Glutamatergic neuron (in vitro differentiated cells): ENCODE measurements at places on chromosomes 5 and 9.
A peak's percentile ranks its signal among the peaks of the same experiment; 100 is the strongest.

DNA sequence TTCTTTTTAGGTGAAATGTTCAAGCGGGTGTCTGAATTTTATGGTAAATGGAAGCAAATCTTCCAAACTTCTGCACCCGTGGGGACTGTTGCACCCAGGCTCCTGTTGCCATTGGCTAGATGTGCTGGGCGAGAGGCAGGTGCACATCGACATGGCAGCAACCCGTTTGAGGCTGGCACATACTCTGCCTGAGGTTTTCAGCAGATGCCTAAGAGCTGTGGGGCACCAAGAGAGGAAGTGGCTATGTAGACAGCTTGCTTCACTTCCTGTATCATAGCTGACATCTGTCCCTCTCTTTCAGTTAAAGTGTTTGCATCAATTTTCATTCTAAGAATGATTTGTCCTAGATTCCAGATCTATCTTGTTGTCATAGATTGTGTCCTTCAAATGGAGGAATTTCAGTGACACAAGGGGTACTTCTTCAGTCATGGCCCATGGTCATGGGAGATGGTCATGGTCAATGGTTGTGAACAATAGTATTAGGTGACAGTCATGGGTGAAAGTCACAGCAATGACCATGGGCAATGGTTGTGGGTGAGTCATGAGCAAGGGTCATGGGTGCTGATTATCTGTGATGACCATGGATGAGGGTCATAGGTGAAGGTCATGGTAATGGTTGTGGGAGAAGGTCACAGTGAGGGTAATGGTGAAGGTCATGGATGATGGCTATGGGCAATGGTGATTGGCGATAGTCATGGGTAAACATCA lies 115.1 kb upstream of the IRX4 start:
- DNase-seq, result no peak

DNA sequence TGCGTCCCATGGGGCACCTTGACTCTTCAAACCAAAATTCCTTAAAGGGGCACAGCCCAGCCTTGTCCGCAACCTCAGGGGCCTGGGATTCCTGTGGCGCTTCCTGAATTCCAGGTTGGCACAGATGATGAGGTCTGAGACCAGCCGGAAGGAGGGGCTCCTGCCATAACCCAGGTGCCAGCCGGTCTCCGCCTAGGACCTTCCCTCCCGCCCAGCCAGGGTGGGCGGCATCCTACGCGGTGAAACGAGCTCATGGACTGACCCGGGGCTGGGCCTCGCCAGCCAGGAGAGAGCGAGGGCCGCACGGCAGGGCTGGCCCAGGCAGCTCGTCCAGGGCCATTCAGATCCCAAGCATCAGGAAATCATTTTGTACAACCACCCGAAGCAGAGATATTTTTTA lies 23.0 kb downstream of the AMBP start:
- no peak for DNase-seq

DNA sequence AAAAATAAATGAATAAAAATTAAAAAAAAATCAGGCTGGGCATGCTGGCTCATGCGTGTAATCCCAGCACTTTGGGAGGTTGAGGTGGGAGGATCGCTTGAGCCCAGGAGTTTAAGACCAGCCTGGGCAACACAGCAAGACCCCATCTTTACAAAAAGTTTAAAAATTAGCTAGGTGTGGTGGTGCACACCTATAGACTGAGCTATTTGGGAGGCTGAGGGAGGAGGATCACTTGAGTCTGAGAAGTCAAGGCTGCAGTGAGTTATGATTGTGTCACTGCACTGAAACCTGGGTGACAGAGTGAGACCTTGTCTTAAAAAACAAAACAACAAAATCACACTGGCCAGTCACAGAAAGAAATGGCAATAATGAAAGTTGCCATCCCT lies 3.4 kb upstream of the CNTRL start:
- DNase-seq, result no peak

GRCh38 chr9:123486431-123486830 lies 130.4 kb downstream of the CRB2 start:
- DNase-seq, result no peak

DNA sequence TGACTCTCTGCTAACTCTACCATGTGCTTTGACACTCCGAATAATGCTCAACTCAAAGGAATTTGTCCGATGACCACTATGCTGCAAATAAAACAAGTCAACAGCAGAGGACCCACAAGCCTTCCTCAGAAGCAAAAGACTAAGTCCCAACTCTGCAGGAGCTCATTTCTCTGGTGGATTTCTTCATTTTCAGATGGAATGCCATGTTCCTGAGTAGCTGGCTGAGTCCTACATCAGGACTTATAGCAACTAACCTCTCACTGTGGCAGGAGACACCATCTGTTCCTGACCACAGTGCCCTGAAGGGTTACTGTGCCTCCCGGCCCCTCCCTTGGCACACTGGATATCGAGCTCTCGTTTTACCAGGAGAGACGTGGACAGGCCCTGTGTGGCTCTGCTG lies 20.8 kb downstream of the LHFPL2 start:
- DNase-seq, result no peak

DNA sequence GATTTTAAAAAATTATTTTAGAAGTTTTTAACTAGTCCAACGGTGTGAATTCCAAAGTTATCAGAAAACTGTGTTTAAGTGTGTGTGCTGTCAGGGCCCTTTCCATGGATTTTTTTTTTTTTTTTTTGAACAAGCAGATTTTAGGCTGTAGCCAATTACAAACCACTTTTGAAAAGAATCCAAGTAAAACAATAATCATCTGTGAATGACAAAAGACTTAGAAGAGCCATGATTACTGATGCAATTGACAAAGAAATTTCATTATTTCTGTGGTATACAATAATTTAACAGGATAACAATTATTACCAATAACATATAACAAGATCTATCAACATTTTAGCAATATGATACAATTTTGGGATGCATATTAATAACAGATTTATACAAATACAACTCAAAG lies 16.2 kb upstream of the PAIP1 start:
- DNase-seq, result no peak

- DNase-seq, result no peak
Measured at GRCh38 chr5:68054638-68055037, 160.9 kb upstream of the PIK3R1 start.

DNA sequence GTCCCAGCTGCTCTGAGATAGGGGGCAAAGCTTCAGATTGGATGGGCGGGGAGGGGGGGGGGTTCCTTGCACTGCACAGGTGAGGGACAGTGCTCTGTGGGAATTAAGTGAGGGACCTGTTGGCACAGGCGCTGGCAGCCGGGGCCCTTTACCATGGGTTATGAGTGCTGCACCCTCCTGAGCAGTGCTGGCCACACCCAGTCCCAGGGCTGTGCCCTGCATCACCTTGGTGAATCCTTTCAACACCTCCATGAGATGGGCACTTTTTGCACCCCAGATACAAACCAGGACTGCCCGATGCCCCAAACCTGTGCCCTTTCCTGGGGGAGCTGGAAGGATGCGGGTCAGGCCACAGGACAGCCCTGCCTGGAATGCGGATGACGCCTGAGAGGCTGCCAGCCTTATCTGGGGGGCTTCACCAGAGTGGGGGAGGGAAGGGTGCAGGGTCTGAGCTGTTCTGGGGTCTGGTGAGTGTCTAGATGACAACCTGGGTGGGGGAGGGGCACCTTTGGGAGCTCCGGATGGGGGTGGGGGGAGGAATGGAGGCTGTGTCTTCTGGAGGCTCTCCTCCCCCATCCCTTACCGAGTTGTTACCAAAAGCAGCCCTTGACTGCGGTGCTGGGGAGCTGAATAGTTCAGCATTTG lies 5.2 kb downstream of the CRB2 start:
- DNase-seq, result no peak

- DNase-seq, result no peak
Measured at GRCh38 chr9:122944960-122945888, 4.4 kb downstream of the RABGAP1 start.

DNA sequence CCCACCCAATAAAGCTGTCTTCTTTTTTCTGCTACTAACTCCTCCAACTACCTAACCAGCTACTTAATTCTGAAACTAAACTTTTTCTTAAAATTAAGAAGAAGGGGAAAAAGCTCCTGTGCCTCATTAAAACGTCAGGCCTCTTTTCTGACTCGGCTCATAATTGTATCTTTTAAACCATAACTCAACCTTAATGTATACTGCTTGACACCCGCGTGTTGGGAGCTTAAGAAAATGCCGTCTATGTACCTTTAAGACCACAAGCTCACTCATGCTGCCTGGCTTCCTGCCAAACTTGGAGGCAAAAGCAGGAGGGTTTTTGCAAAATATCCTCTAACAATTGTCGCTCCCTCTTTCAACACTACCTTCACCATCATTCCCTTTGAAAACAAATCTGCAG lies 5.0 kb downstream of the EBF1 start:
- peak; percentile 51 for DNase-seq

- DNase-seq, result no peak
Measured at GRCh38 chr5:135103575-135103853, 69.5 kb upstream of the PITX1 start.

DNA sequence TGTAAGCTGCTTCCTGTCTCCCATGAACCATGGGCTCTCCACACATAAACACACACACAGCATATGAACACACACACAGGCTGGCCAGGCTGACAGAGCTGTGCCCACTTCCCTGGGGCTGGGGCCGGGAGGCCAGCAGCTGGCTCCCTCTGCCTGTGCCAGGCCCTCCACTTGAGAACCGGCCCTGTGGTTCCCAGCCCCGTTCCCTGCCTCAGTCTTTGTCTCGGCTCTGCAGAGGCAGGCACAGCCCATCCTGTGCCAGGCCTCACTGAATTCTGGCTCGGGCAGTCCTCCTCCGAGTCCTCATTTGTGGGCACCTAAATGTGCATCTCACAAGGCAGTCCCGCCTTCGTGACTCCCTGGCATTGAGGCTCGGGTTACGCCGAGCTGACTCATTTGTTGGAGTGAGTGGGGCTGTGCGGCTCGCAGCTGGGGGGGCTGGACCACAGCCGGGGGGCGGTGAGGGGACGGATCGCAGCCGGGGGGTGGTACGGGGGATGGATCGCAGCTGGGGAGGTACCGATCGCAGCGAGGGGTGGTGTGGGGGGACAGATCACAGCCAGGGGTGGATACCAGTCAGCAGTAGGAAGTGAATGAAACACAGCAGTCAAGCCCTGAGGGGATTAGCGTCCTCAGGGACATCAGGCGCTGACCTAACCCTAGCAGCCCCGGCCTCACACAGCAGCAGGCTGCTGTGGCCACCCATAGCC lies 72.3 kb downstream of the PSMB7 start:
- peak; percentile 61 for DNase-seq

DNA sequence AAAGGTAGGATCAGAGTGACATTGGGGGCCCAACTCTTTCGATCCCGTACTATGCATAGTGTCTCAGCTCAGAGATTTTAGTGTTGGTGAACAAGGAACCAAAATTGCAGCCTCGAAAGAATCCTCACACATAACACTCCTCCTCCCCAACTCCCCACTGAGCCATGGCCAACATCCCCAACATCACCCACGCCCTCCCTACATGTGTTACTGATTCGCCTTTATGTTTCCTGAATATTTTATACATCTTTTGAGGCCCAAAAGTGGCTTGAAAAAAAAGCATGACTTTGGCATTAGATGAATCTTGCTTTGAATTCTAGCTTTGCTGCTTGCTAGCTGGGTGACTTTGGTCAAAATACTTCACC lies 45.2 kb downstream of the PLAC8L1 start:
- no peak for DNase-seq

- no peak for DNase-seq
Measured at GRCh38 chr5:157520911-157521703, 54.5 kb downstream of the ADAM19 start.

- DNase-seq, result no peak
Measured at GRCh38 chr9:133130685-133131244, 9.7 kb upstream of the RALGDS start.

GRCh38 chr5:14812166-14812565 lies 59.4 kb downstream of the ANKH start:
- no peak for DNase-seq

GRCh38 chr5:137735555-137736284 lies at the start of gene KLHL3:
TSS of gene KLHL3 (minus strand) at chr5:137736089. CDS start at chr5:137735646, 443 bp downstream.
- peak; percentile 66 for DNase-seq

- DNase-seq, result no peak
Measured at GRCh38 chr9:8727191-8727590, 927.6 kb upstream of the DMAC1 start.

- DNase-seq, result no peak
Measured at GRCh38 chr9:121271368-121272341, 3.7 kb downstream of the GSN start.

GRCh38 chr5:174078416-174078815 lies 32.9 kb downstream of the NSG2 start:
- no peak for DNase-seq

GRCh38 chr9:135365013-135365768 lies 114.4 kb upstream of the PPP1R26 start:
- DNase-seq, result no peak

GRCh38 chr5:108660291-108660690 lies 87.4 kb upstream of the FER start:
- no peak for DNase-seq

DNA sequence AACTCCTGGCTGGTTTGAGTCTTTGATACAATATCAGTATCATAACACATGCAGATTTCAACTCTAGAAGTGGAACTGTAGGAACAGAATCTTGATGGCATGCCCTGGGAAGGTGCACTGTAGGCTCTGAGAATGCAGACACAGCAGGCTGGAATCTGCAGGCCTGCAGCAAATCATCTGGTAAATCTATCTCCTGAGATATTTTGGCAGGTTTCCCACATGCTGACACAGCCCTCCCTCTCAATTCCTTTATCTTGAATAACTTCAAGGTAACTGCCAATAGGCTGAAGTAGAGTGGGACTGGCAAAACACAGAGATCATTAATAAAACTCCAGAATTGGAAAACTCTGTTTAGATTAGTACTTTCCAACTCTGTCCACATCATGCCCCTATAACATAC lies 177.8 kb upstream of the PCSK5 start:
- DNase-seq, result no peak

GRCh38 chr5:134242146-134242545 lies 16.3 kb upstream of the PPP2CA start:
- DNase-seq, result no peak

DNA sequence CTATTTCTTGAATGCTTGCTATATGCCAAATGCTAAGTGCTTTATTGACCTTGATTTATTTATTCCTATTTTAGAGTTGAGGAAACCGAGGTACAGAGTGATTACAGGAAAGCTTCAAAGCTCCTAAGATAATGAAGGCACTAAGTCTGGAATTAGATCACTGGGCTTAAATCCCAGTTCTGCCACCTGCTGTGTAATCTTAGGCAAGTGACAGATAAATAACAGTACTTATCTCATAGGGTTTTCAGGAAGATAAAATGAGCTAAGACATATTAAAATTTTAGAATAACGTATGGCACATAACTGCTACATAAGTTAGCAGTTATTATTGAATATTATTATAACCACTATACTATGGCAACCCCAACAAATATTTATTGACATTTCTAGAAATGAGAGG lies 843.8 kb downstream of the DTWD2 start:
- DNase-seq, result no peak

GRCh38 chr5:148906968-148907367 lies 80.6 kb downstream of the ADRB2 start:
- DNase-seq, result no peak

GRCh38 chr9:110573305-110573704 lies 6.2 kb downstream of the SVEP1 start:
- no peak for DNase-seq
